ENCODE measurements at places on chromosomes 2 and 18. TPM values are rescaled to one million over a fixed set of nuclear protein-coding genes. Genes with fewer than 3 reads are reported as not detected.
A peak's percentile ranks its signal among the peaks of the same experiment; 100 is the strongest.

The CCT7 gene
- total RNA-seq, result 403 TPM

The AFTPH gene
- total RNA-seq, result 42.2 TPM

GRCh38 chr2:221485503-221485870 is 86.6 kb downstream of the EPHA4 start:
- DNase-seq, result no peak

GRCh38 chr2:177289824-177290628 is 25.5 kb upstream of the NFE2L2 start:
- DNase-seq, result no peak

DNA sequence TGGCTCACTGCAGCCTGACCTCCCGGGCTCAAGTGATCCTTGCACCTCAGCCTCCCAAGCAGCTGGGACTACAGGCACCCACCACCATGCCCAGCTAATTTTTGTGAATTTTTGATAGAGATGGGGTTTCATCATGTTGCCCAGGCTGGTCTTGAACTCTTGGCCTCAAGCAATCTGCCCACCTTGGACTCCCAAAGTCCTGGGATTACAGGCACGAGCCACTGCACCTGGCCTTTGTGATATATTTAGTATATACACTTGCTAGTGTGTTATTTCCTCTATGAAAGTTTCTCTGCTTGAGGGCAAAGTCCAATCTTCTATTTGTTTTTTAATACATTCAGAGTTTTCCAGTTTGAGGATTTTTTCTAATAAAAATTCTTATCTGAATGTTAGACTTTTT is 119.3 kb downstream of the GALNT3 start:
- DNase-seq, result peak; percentile 16

All from Calu3 (cell line).